Esophagus muscularis mucosa (tissue), 4 donors: ENCODE measurements at places on chromosomes 5 and 9. TPM values are rescaled to one million over a fixed set of nuclear protein-coding genes. Genes with fewer than 3 reads are reported as not detected.

Gene SPEF2
- total RNA-seq: 2.8 TPM

Gene HAVCR1
- total RNA-seq: not detected

Gene CFAP157
- not detected for total RNA-seq

Gene SLC25A25
- 19.1 TPM for total RNA-seq

Gene SLC1A3
- 17.6 TPM for total RNA-seq

Gene RPL35
- 3,077 TPM for total RNA-seq

Gene LCN1
- total RNA-seq: not detected

Gene GADD45G
- total RNA-seq: 90.3 TPM

Gene SCGB3A1
- total RNA-seq: 2.4 TPM

Gene BARHL1
- total RNA-seq: not detected

Gene SEMA6A
- total RNA-seq: 20.9 TPM

Gene INSL6
- not detected for total RNA-seq

Gene ENTPD2
- 1.2 TPM for total RNA-seq

Gene C5orf15
- total RNA-seq: 22.7 TPM

Gene DMRTA1
- total RNA-seq: 4.6 TPM

Gene IL13
- total RNA-seq: not detected

Gene POU4F3
- not detected for total RNA-seq

Gene ARHGEF39
- 1.3 TPM for total RNA-seq

Gene PHF24
- total RNA-seq: 0.75 TPM

Gene SPINK13
- not detected for total RNA-seq

Gene TMC1
- total RNA-seq: not detected

Gene CDKN2B-AS1
- total RNA-seq: 0.86 TPM

Gene DPH7
- total RNA-seq: 19.9 TPM

Gene TMEM215
- not detected for total RNA-seq

Gene GRIN3A
- 0.17 TPM for total RNA-seq

Gene DBH
- not detected for total RNA-seq

Gene CXCL14
- 0.42 TPM for total RNA-seq

Gene RRAGA
- total RNA-seq: 51.0 TPM

Gene REEP2
- 28.5 TPM for total RNA-seq

Gene DNLZ
- total RNA-seq: 34.8 TPM

Gene CARTPT
- 7.4 TPM for total RNA-seq

Gene DAB2IP
- total RNA-seq: 70.4 TPM

Gene RNF183
- total RNA-seq: not detected

Gene IPO11
- total RNA-seq: 14.8 TPM

Gene IL17B
- total RNA-seq: 2.5 TPM

Gene KCTD16
- total RNA-seq: under 0.01 TPM

Gene GPR151
- total RNA-seq: not detected

Gene MCC
- 17.0 TPM for total RNA-seq

Gene LRRC19
- not detected for total RNA-seq

Gene TSPAN17
- 11.9 TPM for total RNA-seq

Gene TLX3
- not detected for total RNA-seq

Gene WDR36
- 26.3 TPM for total RNA-seq

Gene KCNIP1
- not detected for total RNA-seq

Gene KYAT1
- total RNA-seq: 8.4 TPM

Gene PCDHA10
- 0.83 TPM for total RNA-seq

Gene TIMD4
- total RNA-seq: not detected

Gene STK32A
- 1.4 TPM for total RNA-seq

Gene TAF11L5
- not detected for total RNA-seq

Gene PCDHGA2
- 2.5 TPM for total RNA-seq

Gene SPATA31A3
- not detected for total RNA-seq
